Diencephalon (tissue), 1 donor: ENCODE measurements at places on chromosomes 16 and 17. TPM values are rescaled to one million over a fixed set of nuclear protein-coding genes. Genes with fewer than 3 reads are reported as not detected.

The RHBDF1 gene
- 3.7 TPM for total RNA-seq

The CTRB1 gene
- not detected for total RNA-seq

The CCDC200 gene
- total RNA-seq: not detected

The ZNF646 gene
- total RNA-seq: 11.8 TPM

The ZNF213 gene
- 8.1 TPM for total RNA-seq

The FAM20A gene
- 3.0 TPM for total RNA-seq

The RCVRN gene
- 0.23 TPM for total RNA-seq

The NPB gene
- total RNA-seq: 4.2 TPM

The HIGD1B gene
- 4.8 TPM for total RNA-seq

The GPS1 gene
- 84.0 TPM for total RNA-seq

The TMEM238L gene
- total RNA-seq: not detected

The HBM gene
- total RNA-seq: 31.1 TPM

The GPRC5C gene
- total RNA-seq: 9.9 TPM

The PITPNM3 gene
- 25.6 TPM for total RNA-seq

The ZP2 gene
- total RNA-seq: 0.23 TPM

The FN3KRP gene
- 20.3 TPM for total RNA-seq
